Renal cortex interstitium (tissue), 15 donors: ENCODE measurements at places on chromosomes 4 and X. TPM values are rescaled to one million over a fixed set of nuclear protein-coding genes. Genes with fewer than 3 reads are reported as not detected.

GRCh38 chrX:18129690-18130089 lies 91.0 kb downstream of the BEND2 start:
- DNase-seq: peak; percentile 23

DNA sequence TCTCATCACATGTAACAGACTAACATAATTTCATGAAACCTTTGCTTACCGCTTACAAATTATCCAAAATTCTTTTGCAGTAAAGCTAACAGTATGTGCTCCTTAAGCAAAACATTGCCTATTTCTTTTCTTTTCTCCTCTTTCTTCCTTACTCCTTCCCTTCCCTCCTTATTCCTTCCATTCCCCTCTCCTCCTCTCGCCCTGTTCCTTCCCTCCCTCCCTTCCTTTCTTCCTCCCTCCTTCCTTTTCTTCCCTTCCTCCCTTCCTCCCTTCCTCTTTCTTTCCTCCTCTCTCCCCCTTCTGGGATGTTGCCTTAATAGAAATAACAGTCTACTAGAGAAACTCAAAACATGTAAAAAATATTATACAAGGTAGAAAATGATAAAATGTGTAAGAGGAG lies 246.4 kb downstream of the TENM3 start:
- DNase-seq: no peak

- no peak for DNase-seq
Observed at GRCh38 chr4:36884151-36884550, 360.4 kb upstream of the NWD2 start.

The VCX3A gene
- polyA plus RNA-seq: not detected

GRCh38 chrX:113157496-113157895 lies 316.9 kb upstream of the AMOT start:
- DNase-seq: no peak

The WNK3 gene
- polyA plus RNA-seq: 5.2 TPM
